HFFc6 (cell line): ENCODE measurements at places on chromosomes 2 and 18.

- no peak for DNase-seq
These were observed 147.8 kb upstream of the MMADHC start for GRCh38 chr2:149735237-149735958.

DNA sequence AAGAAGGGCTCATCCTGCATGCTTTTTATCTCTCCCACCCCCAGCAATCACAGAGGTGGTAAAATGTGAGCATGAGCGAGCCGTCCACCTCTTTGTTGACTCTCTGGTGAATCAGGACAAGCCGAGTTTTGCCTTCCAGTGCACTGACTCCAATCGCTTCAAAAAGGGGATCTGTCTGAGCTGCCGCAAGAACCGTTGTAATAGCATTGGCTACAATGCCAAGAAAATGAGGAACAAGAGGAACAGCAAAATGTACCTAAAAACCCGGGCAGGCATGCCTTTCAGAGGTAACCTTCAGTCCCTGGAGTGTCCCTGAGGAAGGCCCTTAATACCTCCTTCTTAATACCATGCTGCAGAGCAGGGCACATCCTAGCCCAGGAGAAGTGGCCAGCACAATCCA lies 19.5 kb downstream of the LIPG start:
- no peak for DNase-seq

- no peak for DNase-seq
These were observed 5.4 kb downstream of the CXCR4 start for GRCh38 chr2:136112317-136113208.

DNA sequence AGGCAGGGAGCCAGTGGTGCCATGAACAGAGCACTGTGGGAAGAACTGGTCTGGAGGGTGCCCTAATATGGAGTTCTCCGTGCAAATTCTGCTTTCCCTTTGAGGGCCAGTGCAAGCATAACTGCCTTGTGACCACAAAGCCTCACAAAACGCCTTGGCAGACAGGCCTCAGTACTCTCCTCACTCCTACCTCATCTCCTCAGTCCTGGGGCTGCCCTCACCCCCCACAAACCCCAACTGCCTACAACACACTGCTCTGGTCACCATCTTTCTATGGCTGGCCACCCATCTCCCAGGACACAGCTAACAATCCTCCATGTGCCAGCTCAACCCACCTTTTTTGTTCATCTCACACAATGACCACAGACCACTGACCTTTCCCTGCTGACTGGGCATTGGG lies 8.9 kb downstream of the COX5B start:
- DNase-seq, result no peak

DNA sequence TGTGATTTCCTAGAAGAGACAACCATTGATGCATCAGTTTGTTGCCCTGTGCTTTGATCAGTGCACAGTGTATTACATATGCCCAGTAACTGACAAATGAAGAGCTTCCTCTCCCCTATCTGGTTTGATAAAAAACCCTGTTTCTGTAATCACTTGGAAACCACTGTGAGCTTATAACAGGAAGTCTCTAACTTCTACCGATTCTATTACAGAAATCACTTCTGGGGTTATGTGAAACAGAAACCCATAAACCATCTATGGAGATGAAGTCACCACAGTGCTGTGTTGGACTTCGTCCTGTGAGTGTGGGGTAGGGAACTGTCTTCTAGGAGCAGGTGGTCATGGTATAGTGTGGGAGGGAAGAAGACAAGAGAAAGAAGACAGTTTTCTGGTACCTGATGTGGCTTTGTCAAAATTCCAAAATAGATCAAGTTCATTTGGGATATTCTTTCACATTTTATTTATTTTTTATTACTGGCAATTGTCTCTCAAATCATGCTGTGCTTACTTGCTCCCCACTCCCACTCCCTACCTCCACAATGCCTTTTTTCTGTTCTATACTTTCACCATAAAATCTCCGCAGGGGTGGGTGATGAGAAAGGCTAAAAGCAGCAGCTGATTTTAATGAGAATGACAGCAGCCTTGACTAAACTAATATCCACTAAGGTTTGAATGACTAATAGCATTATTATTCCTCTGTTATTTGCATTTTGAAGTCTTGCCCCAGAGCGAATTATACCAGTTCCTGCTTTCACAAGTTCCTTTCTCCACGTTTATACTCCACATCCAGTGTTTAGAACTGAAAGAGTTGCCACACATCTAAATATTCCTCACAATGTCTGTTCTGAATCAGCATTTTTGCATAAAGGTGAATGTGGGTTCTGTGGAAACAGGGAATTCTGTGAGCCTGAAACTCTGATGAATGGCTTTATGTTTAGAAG lies 41.7 kb upstream of the RND3 start:
- peak; percentile 91 for DNase-seq

GRCh38 chr2:41896186-41896846 lies 151.5 kb upstream of the PKDCC start:
- DNase-seq, result no peak

GRCh38 chr2:74983631-74984392 lies 25.4 kb downstream of the POLE4 start:
- DNase-seq, result no peak

DNA sequence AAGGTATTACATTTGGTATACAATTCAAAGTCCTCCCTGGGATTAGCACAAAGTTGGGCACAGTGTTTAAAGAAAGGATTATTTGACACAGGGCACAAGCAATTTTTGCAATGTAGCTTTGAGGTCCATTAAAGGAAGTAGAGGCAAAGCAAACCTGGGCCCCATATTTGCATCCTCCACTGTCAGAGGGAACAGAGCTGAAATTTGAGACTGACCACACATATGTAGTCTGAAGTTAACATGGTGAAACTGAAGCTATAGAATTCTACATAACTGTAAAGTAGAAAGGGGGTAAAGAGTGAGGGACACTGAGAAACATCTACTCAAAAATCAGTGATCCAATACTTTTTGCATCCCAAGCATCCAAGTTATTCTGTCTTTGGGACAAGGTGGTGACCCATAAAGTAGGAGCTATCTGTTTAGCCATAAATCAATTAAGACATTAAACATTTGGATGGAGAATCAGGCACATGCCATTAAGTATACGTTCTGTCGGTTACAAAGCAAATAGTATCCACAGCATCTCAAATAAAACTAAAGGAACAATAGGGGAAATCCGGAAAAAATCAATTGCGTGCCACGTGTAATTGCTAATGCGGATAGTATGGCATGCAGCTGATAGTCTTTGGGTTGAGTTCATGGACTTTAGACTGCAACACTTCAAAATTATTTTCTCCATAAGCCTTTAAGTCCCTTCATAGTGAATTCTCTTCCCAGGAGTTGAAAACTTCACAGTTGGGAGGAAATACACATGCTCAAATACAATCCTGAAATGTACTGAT lies 72.6 kb downstream of the PLEKHM3 start:
- no peak for DNase-seq

DNA sequence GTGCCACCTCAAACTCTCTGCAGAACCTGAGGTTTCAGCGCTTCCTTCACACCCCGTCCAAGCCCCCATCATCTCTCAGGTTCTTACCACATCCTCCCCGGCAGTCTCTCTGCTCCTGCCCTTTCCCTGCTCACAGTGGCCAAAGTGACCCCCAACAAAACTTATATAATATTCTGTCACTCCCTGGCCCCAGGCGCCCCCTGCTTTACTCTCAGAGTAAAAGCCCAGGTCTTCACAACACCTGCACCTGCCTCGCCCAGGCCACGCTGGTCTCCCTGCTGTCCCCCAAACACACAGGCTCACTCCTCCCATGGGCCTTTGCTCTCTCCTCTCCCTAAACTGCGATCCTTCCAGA lies 6.4 kb downstream of the ITGB1BP1 start:
- DNase-seq, result no peak

DNA sequence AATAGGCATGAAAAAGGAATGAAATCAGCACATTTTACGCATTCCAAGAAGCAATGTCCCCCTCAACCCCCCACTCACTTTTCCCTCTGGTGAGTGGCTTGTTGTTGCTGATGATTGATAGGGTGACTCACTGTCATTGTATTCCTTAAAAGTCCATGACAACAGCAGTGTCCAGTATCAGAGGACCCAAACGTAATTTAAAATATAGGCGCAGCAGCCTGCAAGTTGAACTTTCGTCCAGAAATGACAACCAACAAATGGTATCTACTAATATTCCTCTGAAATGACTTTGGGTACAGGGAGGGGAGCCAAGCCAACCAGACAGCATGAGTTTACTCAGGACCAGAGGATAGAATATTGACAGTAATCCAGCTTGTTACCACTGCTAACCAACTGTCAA lies 182.9 kb upstream of the SIX3 start:
- DNase-seq, result no peak

DNA sequence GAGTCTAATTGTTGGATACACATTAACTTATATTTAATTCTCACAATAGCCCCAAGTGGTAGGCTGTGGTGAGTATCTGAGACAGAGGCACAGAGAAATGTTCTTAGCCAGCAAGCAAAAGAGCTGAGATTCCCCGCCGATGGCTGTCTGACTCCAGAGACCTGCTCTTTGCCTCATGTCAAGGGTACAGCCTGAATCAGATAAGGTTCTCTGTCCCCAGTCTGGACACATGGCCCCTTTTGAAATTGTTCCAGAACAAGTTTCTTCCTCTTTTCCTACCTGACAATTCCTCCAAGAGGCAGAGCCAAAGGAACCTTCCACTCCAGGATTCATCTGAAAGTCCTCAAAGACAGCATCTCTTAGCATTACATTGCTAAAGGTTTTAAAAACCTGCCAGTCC lies 512.9 kb upstream of the TNP1 start:
- DNase-seq, result no peak

GRCh38 chr2:6336752-6337471 lies 528.8 kb downstream of the CMPK2 start:
- DNase-seq, result no peak

GRCh38 chr18:78160961-78161656 lies 818.5 kb upstream of the SALL3 start:
- DNase-seq, result no peak

DNA sequence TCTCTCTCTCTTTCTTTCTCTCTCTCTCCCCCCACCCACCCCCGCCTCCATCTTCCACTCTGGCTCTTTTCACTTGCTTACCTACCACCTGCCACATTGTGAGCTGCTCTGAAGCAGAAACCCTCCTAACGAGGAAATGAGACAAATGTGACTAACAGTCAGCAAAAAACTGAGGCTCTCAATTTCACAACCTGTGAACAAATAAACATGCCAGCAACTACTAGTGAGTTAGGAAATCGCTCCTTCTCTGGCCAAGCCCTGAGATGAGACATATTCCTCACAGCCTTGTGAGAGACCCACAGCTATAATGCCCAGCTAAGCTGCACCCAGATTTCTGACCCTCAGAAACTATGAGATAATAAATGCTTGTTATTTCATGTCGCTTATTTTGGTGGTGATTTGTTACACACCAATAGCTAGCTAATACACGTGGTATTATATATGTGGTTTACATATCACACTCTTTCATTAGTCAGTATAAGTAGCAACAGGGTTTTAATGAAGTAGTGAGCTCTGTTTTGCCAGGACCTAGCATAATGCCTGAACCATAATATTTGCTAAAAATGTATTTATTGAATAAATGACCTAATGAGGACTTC lies 8.4 kb upstream of the ZNF521 start:
- DNase-seq, result no peak

DNA sequence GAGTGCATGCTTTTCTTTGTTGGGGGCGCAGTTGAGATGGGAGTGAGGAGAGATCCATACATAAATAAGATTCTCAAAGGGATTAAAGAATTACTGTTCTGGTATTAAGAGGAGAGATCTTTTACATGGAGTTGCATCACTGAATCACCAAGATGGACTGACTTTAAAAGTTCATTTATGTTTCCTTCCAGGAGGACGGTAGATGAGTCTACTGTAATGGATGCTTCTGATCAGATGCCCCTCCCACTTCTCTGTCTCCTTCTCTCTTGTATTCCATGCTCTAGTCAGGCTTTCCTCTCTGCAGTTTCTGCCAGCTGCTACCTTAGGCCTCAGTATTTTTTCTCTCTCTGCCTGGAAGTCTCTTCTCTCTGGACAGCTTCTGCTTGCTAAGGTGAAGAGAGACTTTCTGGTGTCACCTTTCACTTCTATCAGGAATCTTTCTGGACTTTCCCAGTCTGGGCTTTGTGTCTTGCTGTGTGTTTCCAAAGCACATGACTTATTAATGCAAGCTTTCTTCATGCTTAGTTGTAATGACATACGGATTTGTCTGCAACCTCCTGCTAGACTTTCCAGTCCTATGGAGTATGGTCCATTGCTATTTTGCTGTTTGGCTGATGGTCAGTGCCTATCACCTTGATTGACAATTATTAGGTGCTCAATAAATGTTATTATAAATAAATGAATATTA lies 23.6 kb downstream of the FAM171B start:
- no peak for DNase-seq

- DNase-seq, result no peak
These were observed 855.7 kb downstream of the TRIB2 start for GRCh38 chr2:13572466-13572865.

GRCh38 chr2:40120026-40120425 lies 331.9 kb downstream of the SLC8A1 start:
- no peak for DNase-seq

DNA sequence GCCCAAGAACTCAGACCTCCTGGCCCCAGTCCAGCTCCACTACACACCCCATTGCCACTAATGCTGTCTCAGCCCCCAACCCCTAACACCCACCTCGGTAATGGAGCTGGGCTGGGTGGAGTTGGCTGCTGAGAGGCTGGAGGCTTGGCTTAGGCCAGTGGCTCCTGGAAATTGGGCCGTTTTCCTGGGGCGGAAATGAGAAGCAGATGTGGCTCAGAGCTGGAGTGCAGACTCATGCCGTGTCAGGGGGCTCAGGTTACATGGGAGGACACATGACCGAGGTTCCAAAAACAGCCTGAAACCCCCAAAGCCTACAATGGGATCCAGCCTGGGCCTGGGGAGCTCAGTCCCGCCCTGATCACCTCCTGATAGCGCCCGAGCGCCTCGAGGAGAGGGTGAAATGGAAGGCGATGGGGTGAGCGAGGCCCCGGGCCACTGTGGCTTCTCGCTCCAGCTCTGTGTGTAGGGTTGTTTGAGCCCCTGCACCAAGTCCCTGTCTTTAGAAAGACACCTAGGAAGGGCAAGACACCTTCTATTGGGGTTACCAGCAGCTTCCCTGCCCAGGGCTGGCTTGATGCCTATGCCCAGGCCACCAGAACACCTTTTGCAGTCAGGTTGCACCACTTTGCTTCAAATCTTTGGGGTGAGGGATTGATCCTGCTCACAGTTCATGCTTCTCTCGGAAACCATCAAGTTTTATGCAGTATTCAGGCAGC lies 175.7 kb upstream of the HAAO start:
- DNase-seq, result peak; percentile 85

DNA sequence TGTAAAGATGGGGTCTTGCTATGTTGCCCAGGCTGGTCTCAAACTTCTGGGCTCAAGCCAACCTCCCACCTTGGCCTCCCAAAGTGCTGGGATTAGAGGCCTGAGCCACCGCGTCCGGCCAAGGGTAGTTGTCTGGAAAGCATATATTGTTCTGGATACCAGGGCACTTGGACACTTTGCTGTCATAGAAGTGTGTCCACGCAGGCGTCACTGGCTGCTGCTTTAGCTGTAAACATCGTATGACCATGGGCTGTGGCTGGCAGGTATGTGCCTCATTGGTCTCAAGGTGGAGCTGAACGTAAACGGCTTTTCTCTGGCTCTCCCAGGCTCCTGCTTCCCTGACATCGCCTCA lies 3.2 kb upstream of the GPR35 start:
- DNase-seq, result no peak
